ENCODE measurements at places on chromosomes 1 and 21.

- no peak for DNase-seq
Observed at GRCh38 chr1:22380024-22380785, 71.4 kb upstream of the ZBTB40 start.

DNA sequence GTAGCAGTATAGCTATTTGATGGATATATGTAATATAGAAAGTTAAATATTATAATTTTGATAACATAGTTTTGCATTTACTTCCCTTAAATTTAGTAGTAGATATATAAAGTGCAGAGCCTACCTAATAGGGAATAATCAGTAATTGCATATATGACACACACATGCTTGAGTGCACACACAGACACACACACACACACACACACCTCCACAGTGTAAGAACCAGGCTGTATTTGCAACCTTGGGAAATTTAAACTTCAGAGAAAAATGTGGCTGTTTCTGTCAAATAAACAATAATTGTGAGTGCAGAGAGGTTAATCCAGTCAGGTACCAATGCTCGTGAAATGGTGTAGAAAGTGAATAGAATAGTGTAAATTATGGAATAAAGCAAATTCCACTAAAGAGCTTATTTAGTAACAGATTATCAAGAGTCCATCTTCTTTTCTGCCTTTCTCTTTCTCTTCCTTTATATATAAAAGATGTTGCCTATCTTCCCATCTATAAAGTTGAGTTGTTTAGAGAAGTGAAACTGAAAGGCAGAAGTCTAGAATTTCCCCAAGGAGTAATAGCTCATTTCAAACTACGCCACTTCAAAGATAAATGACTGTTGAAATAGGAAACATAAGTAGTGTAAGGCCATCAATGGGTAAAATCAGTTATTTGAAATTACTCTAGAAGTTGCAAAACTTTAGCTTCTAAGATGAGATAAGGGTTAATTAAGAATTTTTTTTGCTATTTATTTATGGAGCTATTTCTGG lies 273.7 kb downstream of the SRGAP2C start:
- no peak for DNase-seq

- DNase-seq = no peak
Observed at GRCh38 chr1:94528299-94528698, 13.3 kb downstream of the F3 start.

GRCh38 chr1:91716339-91716738 lies 169.6 kb downstream of the TGFBR3 start:
- DNase-seq = no peak

DNA sequence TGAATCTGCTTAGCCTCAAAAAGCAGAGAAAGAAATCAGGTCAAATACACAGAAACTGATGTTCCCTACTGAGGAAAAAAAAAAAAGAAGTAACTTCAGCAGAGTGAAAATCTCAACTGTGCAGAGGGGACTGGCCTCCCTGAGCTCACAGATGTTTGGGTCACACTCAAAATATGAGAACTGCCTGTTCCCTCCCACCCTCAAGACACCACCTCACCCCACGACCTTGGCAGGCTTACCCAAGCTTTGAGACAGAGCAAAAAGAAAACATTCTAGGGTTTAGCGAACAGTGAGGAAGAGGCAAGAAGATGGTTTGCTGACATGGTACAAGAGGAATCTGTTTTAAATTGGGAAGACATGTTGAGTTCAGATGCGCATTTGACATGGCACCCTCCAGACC lies 48.8 kb downstream of the NID1 start:
- no peak for DNase-seq

DNA sequence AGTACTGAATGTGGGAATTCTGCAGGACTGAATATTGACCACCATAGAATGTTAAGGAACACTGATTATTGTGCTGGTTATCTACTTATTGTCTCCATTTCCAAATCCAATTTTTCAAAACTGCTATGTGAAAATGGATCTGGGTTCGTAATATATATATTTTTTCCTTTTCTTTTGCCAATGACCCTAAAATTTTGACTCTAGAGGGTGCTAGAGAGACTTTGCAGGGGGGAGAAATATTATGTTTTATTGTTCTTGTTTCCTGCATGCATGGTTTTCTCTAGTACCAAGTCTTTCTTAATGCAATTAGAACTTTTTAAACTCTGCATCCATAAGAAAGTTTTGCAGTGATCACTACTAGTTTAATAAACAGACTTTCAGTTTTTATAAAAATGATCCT lies 1256.9 kb downstream of the BRINP3 start:
- DNase-seq = no peak

DNA sequence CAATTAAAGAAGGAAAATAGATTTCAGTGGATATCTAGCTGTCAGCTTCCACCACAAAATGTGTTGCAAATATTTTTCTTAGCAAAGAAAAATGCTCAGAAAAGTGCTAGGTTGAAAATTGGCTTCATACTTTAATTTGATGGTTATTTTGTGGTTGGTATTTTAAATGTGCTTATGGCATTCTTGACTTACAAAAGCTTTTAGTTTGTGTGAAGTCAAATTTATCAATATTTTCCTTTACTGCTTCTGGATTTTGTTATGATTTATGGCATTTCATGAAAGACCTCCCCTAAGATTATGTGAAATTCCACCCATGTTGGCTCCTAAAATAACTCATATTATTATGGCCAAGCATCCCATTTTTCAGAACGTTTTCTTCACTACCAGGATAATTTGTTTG lies 51.5 kb downstream of the PSMG1 start:
- DNase-seq = no peak

DNA sequence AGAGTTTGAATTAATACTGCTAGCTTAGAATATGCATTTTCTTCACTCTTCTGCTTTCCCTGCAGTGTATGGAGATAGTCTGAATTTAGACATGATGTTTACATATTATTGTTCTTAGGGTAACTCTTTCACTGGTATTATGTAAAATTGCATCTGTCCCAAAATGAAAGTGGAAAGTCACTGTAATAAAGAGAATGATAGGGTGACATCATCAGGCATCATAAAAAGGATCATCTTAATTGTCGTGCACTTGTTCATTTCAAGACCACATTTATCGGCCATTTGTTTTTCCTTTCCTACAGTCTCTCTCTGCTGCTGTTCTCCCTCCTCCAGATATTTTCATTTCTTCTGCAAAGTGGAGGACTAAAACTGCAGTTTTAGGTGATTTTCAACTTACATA lies 61.9 kb upstream of the ZNF281 start:
- DNase-seq = no peak

- DNase-seq = no peak
Observed at GRCh38 chr1:7717748-7718368, 53.2 kb upstream of the VAMP3 start.

DNA sequence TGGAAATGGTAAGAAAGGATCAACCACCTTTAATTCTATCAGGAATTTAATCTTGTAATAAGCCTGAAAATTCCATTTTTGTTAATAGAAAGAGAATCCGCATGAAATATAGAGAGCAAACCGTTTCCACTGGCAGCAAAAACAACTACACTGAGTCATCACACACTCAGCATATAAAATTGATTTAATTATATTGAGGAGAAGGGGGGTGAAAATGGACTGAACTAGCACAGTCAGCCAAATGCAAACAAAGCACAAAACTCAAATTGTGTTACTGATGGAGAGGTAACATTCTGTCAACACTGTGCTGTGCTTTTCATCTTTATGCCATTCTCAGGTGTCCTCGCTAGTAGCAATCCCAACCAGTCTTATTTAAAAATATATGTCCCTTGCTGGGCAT lies 1583.9 kb downstream of the MRPL39 start:
- DNase-seq = no peak

GRCh38 chr21:25456672-25457071 lies 150.6 kb downstream of the MRPL39 start:
- no peak for DNase-seq

DNA sequence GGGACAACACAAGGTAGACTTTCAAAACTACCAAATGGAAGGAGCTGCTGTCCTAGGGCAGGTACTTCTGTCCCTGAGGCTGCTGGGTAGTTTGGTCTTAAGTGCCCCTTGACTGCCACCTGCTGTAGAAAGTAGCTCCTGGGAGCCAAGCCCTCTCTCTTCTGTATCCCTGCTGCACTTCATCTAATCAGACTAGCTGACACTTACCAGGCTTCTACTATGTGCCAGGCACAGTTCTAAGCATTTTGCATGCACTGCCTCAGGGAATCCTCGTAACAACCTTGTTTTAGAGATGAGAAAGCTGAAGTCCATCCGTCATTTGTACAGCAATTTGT lies 15.9 kb upstream of the SRSF4 start:
- DNase-seq = peak; percentile 46
